Tongue (tissue), 3 donors: ENCODE measurements at places on chromosomes 6 and 20. TPM values are rescaled to one million over a fixed set of nuclear protein-coding genes. Genes with fewer than 3 reads are reported as not detected.

The NOX3 gene
- not detected for total RNA-seq

The FAM83C gene
- total RNA-seq, result 2.2 TPM

The BICRAL gene
- 16.6 TPM for total RNA-seq

The HLA-DPA1 gene
- 15.6 TPM for total RNA-seq

The B4GALT5 gene
- 21.3 TPM for total RNA-seq

The NKAPL gene
- total RNA-seq, result 0.62 TPM

The BPIFA2 gene
- total RNA-seq, result not detected

The STMND1 gene
- total RNA-seq, result not detected

The CAPN11 gene
- 0.72 TPM for total RNA-seq

The DEFB124 gene
- not detected for total RNA-seq

The OR12D3 gene
- not detected for total RNA-seq

The CPXM1 gene
- 32.1 TPM for total RNA-seq

The FNDC11 gene
- 0.10 TPM for total RNA-seq

- DNase-seq, result no peak
Observed at GRCh38 chr6:12297363-12298016, 7.3 kb downstream of the EDN1 start.

GRCh38 chr6:2790588-2791449, 25.6 kb downstream of the WRNIP1 start:
- DNase-seq, result peak; percentile 85

DNA sequence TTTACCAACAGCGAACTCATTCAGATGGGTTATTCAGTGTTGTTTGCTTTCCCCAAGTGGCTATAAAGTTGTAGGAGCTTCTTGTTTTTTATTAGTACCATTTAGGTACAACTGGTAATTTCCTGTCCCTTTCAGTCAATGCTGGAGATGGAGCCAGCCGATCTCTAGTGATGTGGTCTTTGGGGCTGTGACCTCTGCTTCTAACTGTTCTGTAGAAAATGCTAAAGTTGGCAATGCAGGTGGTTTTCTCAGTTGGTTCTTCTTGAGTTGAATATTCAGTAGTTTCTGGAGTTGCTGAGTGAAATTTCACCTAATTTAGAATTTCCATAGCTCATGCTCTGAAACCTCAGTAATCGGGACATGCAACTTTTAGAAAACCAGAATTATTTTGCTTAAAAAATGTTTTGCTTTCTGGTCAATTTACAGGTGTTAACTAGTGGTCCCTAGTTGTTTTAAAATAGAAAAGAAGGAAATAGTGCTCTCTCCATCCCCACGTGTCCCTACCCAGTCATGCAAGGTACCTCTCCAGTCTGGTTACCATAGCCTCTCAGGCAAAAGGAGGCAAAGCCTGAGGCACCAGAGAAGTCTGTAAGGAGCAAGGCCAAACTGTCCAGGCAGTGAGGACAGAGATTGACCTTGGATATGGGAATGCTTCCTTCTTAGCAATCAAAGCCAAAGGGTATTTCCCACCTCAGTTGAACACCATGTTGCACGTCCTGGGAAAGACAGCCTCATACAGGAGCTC, 27.3 kb upstream of the GABRR1 start:
- no peak for DNase-seq

DNA sequence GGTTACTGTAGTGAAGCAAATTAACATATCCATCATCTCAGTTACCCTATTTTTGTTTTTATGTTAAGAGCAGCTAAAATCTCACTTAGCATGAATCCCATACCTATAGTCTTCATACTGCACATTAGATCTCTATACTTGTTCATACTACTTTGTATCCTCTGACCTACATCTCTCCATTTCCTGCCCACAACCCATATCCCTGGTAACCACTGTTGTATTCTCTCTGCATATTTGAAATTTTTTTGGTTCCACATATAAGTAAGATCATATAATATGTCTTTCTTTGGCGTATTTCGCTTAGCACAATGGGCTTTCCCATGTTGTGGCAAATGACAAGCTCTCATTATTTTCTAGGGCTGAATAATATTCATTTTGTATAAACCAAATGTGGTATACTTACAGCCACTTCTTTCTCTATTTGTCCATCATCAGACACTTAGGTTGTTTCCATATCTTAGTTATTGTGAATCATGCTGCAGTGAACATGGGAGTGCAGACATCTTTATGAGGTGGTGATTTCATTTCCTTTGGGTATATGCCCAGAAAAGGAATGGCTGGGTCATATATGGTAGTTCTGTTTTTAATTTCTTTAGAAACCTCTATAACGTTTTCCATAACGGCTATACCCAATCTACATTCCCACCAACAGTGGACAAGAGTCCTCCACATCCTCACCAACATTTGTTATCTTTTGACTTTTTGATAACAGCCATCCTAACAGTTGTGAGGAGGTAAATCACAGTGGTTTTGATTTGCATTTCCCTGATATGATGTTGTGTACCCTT, 39.8 kb downstream of the BACH2 start:
- DNase-seq, result no peak

GRCh38 chr20:43855803-43856202, 58.8 kb upstream of the TOX2 start:
- DNase-seq, result no peak

DNA sequence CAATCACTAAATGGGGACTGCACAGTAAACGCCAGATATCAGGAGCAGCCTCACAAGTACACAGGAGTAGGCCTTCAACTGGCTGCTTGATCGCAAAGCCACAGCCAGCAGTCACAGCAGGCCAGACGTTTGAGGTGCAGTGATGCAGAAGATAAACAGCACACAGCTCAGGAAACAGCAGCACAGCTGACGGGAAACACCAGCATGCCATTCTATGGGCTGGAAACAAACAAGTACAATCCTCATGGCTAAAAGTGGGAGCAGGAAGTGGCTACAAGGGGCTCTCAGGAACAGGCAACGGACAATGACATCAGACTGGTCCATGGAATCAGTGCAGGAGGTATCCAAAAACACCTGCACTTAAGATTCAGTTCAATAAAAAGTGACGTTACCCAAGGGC, 111.0 kb downstream of the DTNBP1 start:
- DNase-seq, result peak; percentile 40

DNA sequence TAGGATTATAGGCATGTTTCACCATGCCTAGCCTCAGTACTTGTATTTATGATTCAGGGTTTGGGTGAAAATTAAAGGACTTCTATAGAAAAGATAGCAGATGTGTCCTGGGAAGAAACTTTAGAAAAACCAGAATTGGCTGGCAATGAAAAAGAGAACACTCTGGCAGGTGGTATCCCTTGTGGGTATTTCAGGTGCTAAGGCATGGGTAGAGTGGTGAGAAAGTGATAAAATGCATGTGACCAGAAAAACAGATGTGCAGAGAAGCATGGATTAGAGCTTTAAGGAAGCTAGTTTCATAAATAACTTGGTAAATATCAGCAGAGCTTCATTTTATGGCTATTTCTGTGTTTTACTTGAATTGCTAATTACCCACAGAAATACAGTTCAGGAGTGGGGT, 622.2 kb downstream of the DOK5 start:
- DNase-seq, result no peak

- peak; percentile 87 for DNase-seq
Observed at GRCh38 chr20:62914970-62915457, 11.3 kb downstream of the DIDO1 start.

- DNase-seq, result no peak
Observed at GRCh38 chr20:32544260-32544722, 40.8 kb downstream of the NOL4L start.

DNA sequence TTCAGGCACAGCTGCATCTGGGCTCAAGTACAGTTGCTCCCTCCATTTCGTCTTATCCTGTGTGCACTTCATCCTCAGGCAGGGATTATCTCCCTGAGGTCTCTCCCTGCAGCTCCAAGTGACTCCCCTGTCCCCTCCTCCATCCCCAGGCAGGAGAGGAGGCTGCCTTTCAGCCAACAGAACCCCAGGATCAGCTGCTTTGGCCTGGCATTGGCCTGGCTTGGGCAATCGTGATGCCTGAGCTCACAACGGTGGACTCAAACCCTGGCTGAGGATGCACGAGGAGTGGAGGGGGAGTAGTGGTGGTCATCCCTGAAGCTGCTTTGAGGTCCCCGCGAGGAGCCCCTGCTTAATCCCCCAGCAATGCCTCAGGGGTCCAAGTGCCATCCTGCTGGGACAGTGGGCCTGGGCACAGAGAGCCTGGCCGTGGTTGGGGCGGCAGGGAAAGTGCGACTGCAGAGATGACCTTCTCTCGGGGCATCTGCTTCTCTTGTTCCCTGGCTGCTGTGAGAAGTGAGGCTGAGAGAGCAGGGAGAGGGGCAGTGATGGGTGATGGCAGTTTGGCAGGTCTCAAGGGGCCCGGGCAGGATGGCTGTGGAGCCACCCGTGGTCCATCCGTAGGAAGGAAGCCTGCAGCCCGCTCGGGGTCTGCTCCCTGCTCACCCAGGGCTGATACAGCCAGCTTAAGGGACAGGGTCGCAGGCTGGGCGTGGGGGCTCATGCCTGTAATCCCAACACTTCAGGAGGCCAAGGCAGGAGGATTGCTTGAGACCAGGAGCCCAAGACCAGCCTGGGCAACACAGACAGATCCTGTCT, 6.0 kb upstream of the HRH3 start:
- DNase-seq, result no peak

- no peak for DNase-seq
Observed at GRCh38 chr6:106510090-106510970, 119.0 kb downstream of the RTN4IP1 start.

- peak; percentile 13 for DNase-seq
Observed at GRCh38 chr6:140202964-140203515, 828.6 kb upstream of the CITED2 start.

DNA sequence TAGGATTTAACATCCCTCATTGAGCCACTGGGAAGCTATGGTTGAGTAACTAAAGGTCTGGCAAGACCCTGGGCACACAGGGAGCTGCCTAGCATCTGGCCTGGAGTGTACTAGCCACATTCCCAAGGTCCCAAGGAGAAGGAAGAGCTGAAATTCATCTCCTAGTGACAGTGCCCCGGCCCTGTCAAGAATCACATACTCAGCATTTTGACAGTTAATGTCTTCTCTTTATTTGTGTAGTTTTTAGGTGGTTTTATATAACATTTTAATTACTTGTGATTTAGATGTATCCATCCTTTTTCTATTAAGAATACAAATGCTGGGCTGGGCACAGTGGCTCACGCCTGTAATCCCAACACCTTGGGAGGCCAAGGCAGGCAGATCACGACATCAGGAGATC, 40.4 kb downstream of the ALDH5A1 start:
- DNase-seq, result no peak

DNA sequence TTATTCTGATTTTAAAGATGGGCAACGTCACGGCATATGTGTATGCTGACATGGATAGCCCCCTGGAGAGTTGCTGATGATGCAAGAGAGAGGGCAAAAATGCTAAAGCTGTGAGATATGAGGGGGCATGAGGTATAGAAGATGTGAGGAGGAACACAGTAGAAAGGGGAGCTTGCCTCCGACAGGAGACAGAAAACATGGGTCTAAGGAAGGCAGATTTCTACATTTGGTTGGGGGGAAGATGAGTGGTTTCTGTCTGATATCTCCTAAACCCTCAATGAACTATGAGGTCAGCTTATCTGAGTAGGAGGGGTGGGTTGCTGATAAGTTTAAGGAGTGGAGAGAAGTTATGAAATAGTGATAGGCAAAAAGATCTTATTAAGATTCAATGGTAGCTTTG, 6.0 kb downstream of the RNF24 start:
- no peak for DNase-seq

GRCh38 chr20:24670981-24671380, 201.6 kb downstream of the SYNDIG1 start:
- no peak for DNase-seq

GRCh38 chr6:153621491-153621890, 417.5 kb upstream of the OPRM1 start:
- DNase-seq, result no peak

- peak; percentile 78 for DNase-seq
Observed at GRCh38 chr6:4352731-4353130, 217.4 kb upstream of the ECI2 start.

DNA sequence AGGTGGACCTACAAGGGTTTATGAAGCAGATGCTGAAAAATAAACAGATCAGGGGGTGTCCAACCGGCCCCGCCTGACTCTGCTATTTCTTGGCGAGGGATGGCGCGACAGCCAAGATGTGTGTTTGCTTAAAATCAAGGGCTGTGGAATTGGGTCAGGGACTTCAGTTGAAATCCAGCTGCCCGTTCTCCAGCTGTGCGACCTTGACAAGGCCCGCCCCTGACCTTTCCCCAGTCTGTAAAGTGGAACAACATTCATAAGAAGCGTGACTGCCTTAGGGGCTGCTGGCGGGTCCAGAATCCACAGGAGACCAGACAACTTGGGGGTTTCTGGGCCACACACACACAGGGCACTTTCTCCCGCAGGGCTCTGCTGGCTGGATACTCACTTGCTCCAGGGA, 517.5 kb downstream of the PREX1 start:
- DNase-seq, result peak; percentile 51

- DNase-seq, result no peak
Observed at GRCh38 chr6:32427218-32427617, 12.5 kb upstream of the HLA-DRA start.

- no peak for DNase-seq
Observed at GRCh38 chr20:63884506-63885263, 10.2 kb upstream of the DNAJC5 start.

GRCh38 chr20:35730583-35731468, 11.2 kb downstream of the RBM39 start:
- DNase-seq, result no peak

DNA sequence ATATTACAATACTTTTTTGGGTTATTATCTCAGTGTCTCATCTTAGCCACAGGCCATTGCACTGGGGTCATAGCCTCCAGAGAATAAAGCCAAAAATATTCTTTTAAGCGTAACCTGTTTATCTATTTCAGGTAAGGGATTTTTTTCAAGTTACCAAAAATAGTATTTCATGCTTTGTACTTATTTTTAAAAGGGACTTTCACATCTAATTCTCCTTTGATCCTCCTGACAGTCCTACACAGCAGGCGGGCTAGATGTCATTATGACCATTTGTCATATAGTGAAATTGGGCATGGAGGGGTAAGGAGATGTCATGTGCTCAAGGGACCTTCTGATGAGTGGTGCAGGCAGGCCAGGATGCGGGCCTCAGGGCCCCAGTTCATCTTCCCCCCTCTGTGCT, 68.9 kb downstream of the TBC1D7 start:
- no peak for DNase-seq

GRCh38 chr20:5114403-5114802, 5.4 kb downstream of the PCNA start:
- no peak for DNase-seq

- peak; percentile 68 for DNase-seq
Observed at GRCh38 chr20:19993958-19994669, 23.0 kb upstream of the NAA20 start.

GRCh38 chr20:62805155-62805710, 598 bp downstream of the OGFR start:
- DNase-seq, result peak; percentile 40

GRCh38 chr6:36267731-36268477, 2.0 kb upstream of the PNPLA1 start:
- no peak for DNase-seq

GRCh38 chr20:3925899-3926638, 36.9 kb downstream of the PANK2 start:
- DNase-seq, result no peak
